ENCODE measurements at places on chromosomes 3 and 15. TPM values are rescaled to one million over a fixed set of nuclear protein-coding genes. Genes with fewer than 3 reads are reported as not detected.

- no peak overlapping the region for H3K27ac ChIP-seq
- peaks cover 8% of the 10 kb centered on the region for H3K36me3 ChIP-seq
- DNase-seq, result no peak
- no peaks in the 10 kb centered on the region for H3K4me1 ChIP-seq
- no peak overlapping the region for H3K4me3 ChIP-seq
These were observed 57.2 kb downstream of the SLC15A2 start for GRCh38 chr3:121951291-121951919.

- no peaks in the 10 kb centered on the region for H3K27me3 ChIP-seq
- no peak for DNase-seq
- H3K4me1 ChIP-seq, result peaks cover 40% of the 10 kb centered on the region
These were observed 614.6 kb upstream of the TBL1XR1 start for GRCh38 chr3:177811835-177812234.

DNA sequence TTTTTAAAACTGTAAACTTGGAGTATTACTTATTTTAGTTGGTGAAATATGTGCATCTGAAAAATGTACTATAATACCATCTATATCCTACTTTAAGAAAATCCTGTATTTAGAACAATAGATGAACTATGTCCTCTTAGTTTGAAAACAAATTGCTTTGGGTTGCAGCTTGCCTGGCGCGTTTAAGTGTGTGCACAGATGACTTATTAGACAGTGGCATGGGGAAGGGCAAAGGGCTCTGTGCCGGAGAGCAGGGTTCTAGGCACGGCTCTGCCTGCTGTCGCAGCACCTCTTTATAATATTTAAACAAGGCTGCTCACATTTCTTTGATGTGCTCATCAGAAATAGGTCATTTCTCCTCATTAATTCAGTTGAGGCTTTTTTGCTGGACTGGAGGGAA, 10.0 kb downstream of the PXK start:
- no peak for DNase-seq
- no peak overlapping the region for H3K27ac ChIP-seq
- no peak overlapping the region for H3K4me3 ChIP-seq
- peaks cover 17% of the 10 kb centered on the region for H3K36me3 ChIP-seq
- H3K4me1 ChIP-seq, result peaks cover 30% of the 10 kb centered on the region

- H3K4me3 ChIP-seq, result no peak overlapping the region
- H3K36me3 ChIP-seq, result no peaks in the 10 kb centered on the region
- H3K27me3 ChIP-seq, result peaks cover 6% of the 10 kb centered on the region
- H3K27ac ChIP-seq, result no peak overlapping the region
These were observed 148.7 kb downstream of the MEX3B start for GRCh38 chr15:81897057-81897677.

DNA sequence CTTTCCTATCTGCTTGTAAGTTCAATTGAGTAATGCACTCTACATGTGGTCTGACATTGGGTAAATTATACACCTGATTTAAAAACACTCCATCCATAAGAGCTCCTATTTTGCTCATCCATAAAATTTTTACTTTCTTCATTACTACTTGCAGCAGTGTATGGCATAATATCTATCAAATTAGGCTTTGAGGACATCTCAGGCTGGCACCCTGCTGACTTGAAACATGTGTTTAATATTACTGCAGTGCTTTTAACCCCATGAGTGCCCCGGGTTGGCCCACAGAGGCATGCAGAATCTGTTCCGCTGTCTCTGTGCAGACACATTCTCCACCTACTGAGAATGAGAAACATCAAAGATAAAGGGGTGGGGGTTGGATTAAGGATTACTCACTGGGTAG, 249.9 kb upstream of the DNAJC19 start:
- no peaks in the 10 kb centered on the region for H3K4me1 ChIP-seq
- H3K27me3 ChIP-seq, result no peaks in the 10 kb centered on the region
- no peak for DNase-seq

GRCh38 chr3:148044151-148044550, 635.0 kb downstream of the ZIC1 start:
- H3K36me3 ChIP-seq, result peaks cover 1% of the 10 kb centered on the region
- no peak overlapping the region for H3K27ac ChIP-seq
- no peaks in the 10 kb centered on the region for H3K4me1 ChIP-seq
- DNase-seq, result no peak

DNA sequence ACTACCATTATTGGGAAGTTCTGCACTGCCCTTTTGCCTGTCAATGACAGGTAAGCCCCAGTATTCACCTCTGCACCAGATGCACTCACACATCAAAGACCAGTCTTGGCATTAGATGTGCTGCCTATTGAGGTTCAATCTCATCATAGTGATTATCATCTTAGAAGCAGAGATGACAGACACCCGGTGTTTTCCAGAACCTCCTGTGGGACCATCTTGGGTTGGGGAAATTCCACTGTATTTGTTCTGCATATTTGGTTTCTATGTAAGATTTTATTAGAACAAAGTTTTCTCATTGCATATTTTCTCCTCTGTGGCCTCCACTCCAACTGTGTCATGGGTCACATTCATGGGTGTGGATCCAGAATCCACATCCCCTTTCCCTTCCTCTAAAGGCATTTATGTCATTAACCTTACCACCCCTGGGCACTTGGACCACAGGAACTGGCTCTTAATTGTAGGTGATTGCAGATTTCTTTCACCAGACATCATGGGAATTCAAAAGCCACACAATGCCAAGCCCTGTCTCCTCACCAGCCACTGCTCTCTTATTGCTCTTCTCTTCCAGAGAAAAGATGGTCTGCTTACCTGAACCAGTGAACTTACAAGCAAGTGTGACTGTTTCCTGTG, 31.2 kb downstream of the PLA1A start:
- peak overlapping the region; percentile 22 for H3K27ac ChIP-seq
- H3K4me3 ChIP-seq, result peak overlapping the region; percentile 62
- no peak for DNase-seq
- peaks cover 49% of the 10 kb centered on the region for H3K4me1 ChIP-seq
- peaks cover 1% of the 10 kb centered on the region for H3K36me3 ChIP-seq

GRCh38 chr3:156601497-156601896, 46.6 kb upstream of the SSR3 start:
- no peak overlapping the region for H3K4me3 ChIP-seq
- no peak overlapping the region for H3K27ac ChIP-seq
- DNase-seq, result no peak
- H3K27me3 ChIP-seq, result peaks cover 34% of the 10 kb centered on the region
- peaks cover 13% of the 10 kb centered on the region for H3K4me1 ChIP-seq

DNA sequence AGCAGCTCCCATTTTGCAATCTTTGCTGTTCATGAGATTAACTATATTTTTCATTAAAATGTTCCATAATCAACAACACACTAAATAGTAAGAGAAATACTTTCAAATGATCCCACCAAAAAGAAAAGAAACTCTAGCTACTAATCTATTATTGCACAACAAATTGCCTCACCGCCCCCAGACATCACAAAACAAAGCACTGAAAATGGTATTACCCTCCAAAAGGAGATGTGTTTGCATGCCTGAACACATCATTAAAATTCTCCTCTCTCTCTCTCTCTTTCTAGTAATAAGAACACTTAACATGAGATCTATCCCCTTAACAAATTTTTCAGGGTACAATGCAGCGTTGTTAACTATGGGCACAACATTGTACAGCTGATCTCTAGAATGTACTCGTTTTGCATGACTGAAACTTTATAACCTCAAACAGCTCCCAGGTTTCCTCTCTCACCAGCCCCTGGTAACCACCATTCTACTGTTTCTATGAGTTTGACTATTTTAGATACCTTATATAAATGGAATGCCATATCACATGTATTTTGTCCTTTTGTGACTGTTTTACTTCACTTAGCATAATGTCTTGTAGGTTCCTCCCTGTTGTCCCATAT, 33.1 kb downstream of the WNT5A start:
- H3K27me3 ChIP-seq, result no peaks in the 10 kb centered on the region
- no peak overlapping the region for H3K4me3 ChIP-seq
- no peaks in the 10 kb centered on the region for H3K4me1 ChIP-seq
- no peak overlapping the region for H3K27ac ChIP-seq
- DNase-seq, result no peak

DNA sequence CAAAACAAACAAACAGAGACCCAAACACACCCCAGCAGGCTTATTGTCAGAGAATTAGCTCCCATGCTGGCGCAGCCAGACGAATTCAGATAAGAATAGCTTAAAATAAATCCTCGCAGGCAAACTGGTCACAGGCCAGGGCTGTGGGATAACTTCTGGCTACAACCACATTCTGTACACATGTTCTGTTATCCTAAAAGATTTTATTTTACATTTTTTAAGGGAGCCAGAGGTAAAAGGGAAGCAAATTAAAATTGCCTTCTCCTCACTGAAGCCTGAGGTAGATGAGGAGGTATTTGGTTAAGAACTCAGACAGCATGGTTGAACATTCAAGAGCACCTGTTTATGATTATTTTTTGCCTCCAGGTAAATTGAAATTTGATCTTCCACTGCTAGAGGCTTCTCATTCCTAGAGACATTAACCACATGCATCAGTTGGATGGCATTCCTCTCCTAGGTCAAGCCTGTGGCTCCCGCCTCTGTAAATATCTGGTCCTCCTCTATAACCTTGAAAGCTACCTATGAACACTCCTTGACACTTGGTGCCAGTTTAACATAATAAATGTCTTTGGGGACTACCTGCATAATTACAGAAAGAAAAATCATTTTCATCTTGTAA, 190.3 kb downstream of the SATB1 start:
- peaks cover 17% of the 10 kb centered on the region for H3K4me1 ChIP-seq
- no peak overlapping the region for H3K27ac ChIP-seq
- H3K36me3 ChIP-seq, result no peaks in the 10 kb centered on the region
- H3K27me3 ChIP-seq, result peaks cover 30% of the 10 kb centered on the region
- DNase-seq, result no peak

- DNase-seq, result peak; percentile 33
- H3K36me3 ChIP-seq, result peaks cover 35% of the 10 kb centered on the region
- H3K4me3 ChIP-seq, result peak overlapping the region; percentile 98
- H3K27ac ChIP-seq, result peak overlapping the region; percentile 99
These were observed 716 bp downstream of the SMC4 start for GRCh38 chr3:160400030-160400701.

Gene ECT2
- total RNA-seq, result 46.3 TPM

Gene NR2F2
- total RNA-seq, result not detected

Gene ADAMTSL3
- 0.12 TPM for total RNA-seq

All from activated T-cell treated with anti-CD3 and anti-CD28 coated beads, Interleukin-2, amount 50 U/mL, for 72 hours (primary cell).